ENCODE measurements at places on chromosomes 5 and 9. TPM values are rescaled to one million over a fixed set of nuclear protein-coding genes. Genes with fewer than 3 reads are reported as not detected.

DPYSL3 gene
- total RNA-seq, result 34.4 TPM

DNA sequence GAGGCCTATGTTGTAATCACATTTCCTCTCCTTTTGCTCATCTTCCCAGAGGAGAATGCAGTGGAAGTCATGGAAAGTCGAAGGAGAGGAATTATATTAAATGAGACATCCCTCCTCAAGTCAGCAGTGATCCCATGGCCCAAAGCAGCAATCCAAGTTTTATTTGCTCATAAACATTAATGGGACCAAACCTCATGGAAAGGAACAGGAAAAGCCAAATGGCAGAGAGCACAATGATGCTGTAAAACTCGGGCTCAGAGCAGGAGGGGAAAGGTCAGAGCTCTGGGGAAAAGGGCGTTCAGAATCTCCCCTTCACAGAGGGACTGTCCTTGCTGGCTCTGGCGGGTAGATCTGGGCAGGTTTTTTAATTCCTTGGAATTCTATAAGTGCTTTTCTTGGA, 175.8 kb downstream of the C5orf15 start:
- no peaks in the 10 kb centered on the region for H3K36me3 ChIP-seq
- H3K4me1 ChIP-seq, result no peaks in the 10 kb centered on the region
- no peak overlapping the region for H3K27ac ChIP-seq
- DNase-seq, result no peak

GRCh38 chr5:173311818-173312585, 16.2 kb downstream of the STC2 start:
- no peak overlapping the region for H3K27ac ChIP-seq
- H3K36me3 ChIP-seq, result no peaks in the 10 kb centered on the region
- H3K27me3 ChIP-seq, result no peaks in the 10 kb centered on the region
- H3K4me3 ChIP-seq, result no peak overlapping the region
- DNase-seq, result no peak

GRCh38 chr9:71353720-71354119, 232.3 kb upstream of the TRPM3 start:
- no peaks in the 10 kb centered on the region for H3K36me3 ChIP-seq
- H3K27me3 ChIP-seq, result no peaks in the 10 kb centered on the region
- DNase-seq, result no peak
- H3K4me1 ChIP-seq, result no peaks in the 10 kb centered on the region
- H3K4me3 ChIP-seq, result no peak overlapping the region

- no peak for DNase-seq
- no peak overlapping the region for H3K4me3 ChIP-seq
- H3K4me1 ChIP-seq, result peaks cover 7% of the 10 kb centered on the region
- H3K27me3 ChIP-seq, result no peaks in the 10 kb centered on the region
- H3K27ac ChIP-seq, result no peak overlapping the region
- H3K36me3 ChIP-seq, result no peaks in the 10 kb centered on the region
Observed at GRCh38 chr9:129746092-129746777, 6.6 kb downstream of the PTGES start.
